Stimulated activated CD4-positive, alpha-beta T cell treated with anti-CD3 and anti-CD28 coated beads, TNF-alpha, amount 100 ng/mL, for 24 hours (primary cell): ENCODE measurements at places on chromosomes 3 and 15.

DNA sequence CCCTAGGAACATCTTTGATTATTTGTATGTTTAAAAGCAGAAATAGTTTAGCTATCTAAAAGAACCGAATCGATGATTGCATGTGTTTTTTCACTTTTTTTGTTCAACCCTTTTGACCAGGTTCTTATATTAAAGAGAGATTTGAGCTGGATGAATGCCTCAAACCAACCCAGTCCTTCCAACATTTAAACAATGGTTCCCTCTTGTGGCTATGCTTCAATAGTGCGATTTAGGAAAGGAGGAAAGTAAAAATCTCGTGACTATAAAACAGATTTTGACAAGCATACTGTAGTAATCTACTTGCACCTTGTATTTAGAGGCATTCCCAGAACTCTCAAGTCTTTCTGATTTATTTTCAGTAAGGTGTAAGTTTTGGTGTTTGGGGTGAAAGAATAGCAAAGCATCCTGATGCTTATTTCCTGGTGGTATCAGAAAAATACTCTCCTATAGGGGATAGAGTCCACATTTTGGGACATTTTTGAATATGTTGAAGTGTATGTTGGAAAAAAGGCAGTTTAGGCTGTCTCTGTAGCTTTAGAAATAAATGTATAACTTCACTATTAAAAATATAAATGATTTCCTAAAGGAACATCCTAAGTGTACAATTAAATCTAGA lies 159.6 kb upstream of the KCNH8 start:
- no peak for DNase-seq

DNA sequence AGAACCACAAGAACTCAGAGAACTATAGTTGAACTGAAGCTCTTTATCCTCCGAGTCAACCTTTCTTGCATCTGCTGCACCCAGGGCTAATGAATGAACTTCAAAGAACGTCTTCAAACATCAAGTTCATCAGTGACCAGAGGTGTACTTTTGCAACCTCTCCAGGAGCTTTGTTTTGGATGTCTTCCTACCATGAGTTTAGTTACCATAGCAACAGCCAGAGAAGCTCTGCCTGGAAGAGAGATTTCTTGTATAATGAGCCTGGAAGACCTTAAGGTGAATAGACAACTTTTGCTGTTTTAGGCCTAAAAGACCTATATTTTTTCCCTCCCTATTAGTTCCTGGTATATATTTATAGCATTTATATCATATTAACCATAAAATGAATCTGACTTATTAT lies 9.1 kb downstream of the ACTC1 start:
- DNase-seq, result no peak

DNA sequence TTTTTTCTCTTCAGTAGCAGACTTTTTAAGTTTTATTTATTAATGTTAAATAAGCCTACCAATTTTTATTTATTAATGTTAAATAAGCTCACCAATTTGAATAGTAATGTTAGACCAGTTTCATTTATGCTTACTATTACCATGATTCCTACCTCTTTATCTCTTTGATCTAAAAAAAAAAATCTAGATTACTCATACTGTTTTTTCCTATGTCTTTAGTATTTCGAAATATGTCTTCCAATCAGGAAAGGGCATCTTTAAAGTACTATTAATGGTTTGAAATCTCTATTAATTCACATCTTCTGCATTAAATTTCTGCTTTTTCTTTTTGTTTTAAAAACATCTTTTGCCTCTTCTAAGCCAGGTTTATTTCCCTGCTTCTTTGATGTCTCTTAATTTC lies 27.5 kb upstream of the MAPKBP1 start:
- no peak for DNase-seq

- DNase-seq, result no peak
These were observed 39.1 kb downstream of the MAGI1 start for GRCh38 chr3:65999606-66000005.

DNA sequence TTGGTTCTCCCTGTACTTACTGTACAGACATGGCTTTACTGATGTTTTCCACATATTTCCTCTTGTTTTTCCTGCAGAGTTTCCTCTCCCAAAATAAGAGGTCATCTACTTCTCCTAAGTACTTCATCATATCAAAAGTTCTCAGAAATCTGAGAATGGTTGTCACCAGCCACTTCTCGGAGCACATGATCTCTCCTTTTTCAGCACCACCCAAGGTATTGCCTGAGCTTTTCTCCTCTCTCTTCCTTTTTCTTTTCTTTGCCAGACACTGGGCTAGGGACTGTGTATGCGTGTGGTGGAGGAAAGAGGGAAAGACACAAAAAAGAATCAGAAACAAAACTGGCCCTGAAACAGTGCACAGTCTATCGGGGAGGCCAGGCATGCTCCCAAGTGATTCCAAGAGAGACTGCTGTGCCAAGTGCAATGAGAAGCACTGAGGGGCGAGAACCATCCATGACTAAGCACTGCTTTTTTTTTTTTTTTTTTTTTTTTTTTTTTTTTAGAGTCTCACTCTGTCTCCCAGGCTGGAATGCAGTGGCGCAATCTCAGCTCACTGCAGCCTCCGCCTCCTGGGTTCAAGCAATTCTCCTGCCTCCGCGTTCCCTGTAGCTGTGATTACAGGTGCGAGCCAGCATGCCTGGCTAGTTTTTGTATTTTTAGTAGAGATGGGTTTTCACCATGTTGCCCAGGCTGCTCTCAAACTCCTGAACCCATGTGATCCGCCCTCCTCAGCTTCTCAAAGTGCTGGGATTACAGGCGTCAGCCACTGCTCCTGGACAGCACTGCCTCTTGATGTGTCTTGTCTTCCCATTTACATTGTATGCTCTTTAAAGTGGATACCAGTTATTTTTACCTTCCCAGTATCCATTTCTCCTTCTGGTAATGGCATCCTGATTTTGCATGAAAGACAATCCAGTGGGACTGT lies 194.0 kb upstream of the FEZF2 start:
- no peak for DNase-seq

DNA sequence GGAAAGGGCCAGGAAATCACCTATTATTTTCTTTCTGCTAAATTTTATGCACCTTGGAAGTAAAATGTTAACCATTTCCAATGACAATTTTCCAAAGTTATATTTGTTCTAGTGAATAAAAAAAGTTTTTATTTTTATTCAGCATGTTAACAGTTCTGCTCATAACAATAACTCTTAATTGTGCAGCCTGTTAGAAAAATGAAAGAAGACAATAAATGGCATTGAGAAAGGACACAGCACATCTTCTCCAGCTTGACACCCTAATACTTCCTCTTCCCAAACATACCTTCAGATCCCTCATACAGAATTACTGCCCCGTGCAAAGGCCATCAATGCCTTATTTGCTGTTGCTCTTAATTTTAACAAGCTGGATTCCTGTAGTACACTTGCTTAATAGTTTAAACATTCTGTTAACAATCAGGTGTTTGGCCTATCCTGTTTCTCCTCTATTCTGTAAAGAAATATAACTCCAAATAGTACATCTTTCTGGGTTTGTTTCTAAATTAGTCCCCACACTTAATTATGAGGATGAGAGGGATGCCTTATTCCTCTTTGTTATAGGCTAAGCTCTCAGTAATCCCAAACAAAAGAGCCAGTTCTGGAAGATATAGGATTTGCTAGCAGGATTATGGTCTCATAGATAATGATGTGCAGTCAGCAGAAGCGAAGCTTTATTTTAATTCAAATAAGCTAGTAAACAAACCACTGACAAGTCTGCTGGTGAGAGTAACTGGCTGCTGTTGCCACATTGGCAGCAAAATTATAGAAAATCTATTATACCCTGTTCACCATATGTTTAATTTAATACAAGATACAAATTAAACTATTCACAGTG lies 19.2 kb upstream of the SOX2 start:
- no peak for DNase-seq

GRCh38 chr15:80026754-80027153 lies 32.7 kb upstream of the ZFAND6 start:
- no peak for DNase-seq

GRCh38 chr3:45655906-45656305 lies 33.3 kb upstream of the SACM1L start:
- DNase-seq, result no peak
